ENCODE measurements at places on chromosomes 12 and 14. TPM values are rescaled to one million over a fixed set of nuclear protein-coding genes. Genes with fewer than 3 reads are reported as not detected.

CYP46A1 gene
- polyA plus RNA-seq = not detected

DNA sequence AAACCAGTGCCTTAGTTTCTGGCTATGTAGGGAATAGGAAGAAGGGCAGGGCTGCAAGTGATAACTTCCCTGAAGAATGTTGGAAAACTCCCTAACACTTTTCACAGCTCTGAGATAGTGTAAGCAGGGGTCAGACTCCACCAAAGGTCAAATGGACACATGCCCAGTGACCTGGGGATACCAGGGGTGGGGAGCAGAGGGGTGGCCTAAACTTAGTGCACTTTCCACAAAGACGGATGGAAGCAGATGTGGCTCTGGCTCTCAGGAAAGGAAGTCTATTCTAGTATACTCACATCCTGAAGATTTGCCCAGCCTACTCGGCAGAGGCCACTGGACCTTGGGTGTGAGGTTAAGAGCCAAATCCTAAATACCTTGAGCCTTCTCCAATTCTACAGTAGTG, 285.8 kb downstream of the NUAK1 start:
- H3K4me3 ChIP-seq = no peak overlapping the region
- H3K4me1 ChIP-seq = no peaks in the 10 kb centered on the region
- H3K27ac ChIP-seq = no peak overlapping the region
- DNase-seq = no peak
- no peaks in the 10 kb centered on the region for H3K27me3 ChIP-seq
- no peaks in the 10 kb centered on the region for H3K36me3 ChIP-seq

GRCh38 chr12:121358073-121358472, 5.9 kb upstream of the ANAPC5 start:
- H3K36me3 ChIP-seq = no peaks in the 10 kb centered on the region
- peaks cover 1% of the 10 kb centered on the region for H3K4me1 ChIP-seq
- H3K27ac ChIP-seq = no peak overlapping the region
- no peaks in the 10 kb centered on the region for H3K27me3 ChIP-seq
- no peak overlapping the region for H3K4me3 ChIP-seq
- DNase-seq = no peak

GRCh38 chr14:72612041-72612440, 281.9 kb downstream of the DPF3 start:
- no peak overlapping the region for H3K4me3 ChIP-seq
- no peak overlapping the region for H3K27ac ChIP-seq
- H3K4me1 ChIP-seq = no peaks in the 10 kb centered on the region
- no peaks in the 10 kb centered on the region for H3K27me3 ChIP-seq

GRCh38 chr12:64680235-64680634, 69.9 kb downstream of the RASSF3 start:
- no peaks in the 10 kb centered on the region for H3K27me3 ChIP-seq
- no peak for DNase-seq
- peaks cover 7% of the 10 kb centered on the region for H3K36me3 ChIP-seq
- H3K4me1 ChIP-seq = peaks cover 82% of the 10 kb centered on the region

GRCh38 chr14:43665570-43666267, 841.4 kb downstream of the FSCB start:
- no peaks in the 10 kb centered on the region for H3K36me3 ChIP-seq
- no peaks in the 10 kb centered on the region for H3K4me1 ChIP-seq
- no peak overlapping the region for H3K4me3 ChIP-seq

- H3K36me3 ChIP-seq = peaks cover 7% of the 10 kb centered on the region
- H3K27me3 ChIP-seq = no peaks in the 10 kb centered on the region
- no peak overlapping the region for H3K4me3 ChIP-seq
- DNase-seq = no peak
Measured at GRCh38 chr14:75155169-75155568, 21.2 kb downstream of the TMED10 start.

DNA sequence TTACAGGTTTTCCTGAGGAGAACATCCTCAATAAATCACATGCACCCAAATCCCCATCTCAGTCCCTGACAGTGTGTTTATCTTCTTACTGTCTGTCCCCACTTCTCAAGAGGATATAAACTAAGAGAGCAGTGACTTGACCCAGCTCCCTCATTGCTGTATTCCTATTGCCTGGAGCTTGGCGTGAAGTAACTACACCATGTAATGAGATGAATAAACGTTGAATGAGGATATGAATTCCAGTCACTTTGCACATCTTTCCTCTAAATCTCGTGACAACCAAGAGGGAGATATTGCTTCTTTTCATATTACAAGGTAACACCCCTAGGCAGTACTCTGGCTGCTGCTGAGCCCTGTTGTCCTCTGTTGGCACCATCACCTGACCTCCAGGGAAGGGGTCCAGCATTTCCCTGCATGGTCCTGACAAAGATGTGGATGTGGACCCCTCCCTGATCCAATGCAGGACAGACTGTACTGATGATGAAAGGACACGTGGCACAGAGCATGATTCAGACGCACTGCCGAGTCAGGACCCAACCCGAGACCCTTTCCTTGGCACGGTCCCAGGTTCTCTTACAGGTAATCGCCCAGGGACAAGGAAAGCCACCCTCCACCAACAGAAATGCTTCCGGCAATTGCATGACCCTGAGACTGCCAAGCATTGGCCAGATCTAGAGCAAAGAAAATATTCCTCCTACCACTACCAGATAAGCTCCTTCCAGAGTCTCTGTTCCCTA, 47.7 kb upstream of the CPM start:
- H3K4me1 ChIP-seq = peaks cover 16% of the 10 kb centered on the region
- DNase-seq = no peak
- no peaks in the 10 kb centered on the region for H3K36me3 ChIP-seq
- H3K27me3 ChIP-seq = no peaks in the 10 kb centered on the region
- no peak overlapping the region for H3K4me3 ChIP-seq
- H3K27ac ChIP-seq = no peak overlapping the region
